ENCODE measurements at places on chromosomes 12 and 14.

- no peak for DNase-seq
These were observed 235.1 kb upstream of the DIO2 start for GRCh38 chr14:80446356-80446755.

- no peak for DNase-seq
These were observed 4.6 kb downstream of the SIX1 start for GRCh38 chr14:60644666-60645065.

GRCh38 chr12:2414810-2415567, 362.2 kb downstream of the CACNA1C start:
- no peak for DNase-seq

DNA sequence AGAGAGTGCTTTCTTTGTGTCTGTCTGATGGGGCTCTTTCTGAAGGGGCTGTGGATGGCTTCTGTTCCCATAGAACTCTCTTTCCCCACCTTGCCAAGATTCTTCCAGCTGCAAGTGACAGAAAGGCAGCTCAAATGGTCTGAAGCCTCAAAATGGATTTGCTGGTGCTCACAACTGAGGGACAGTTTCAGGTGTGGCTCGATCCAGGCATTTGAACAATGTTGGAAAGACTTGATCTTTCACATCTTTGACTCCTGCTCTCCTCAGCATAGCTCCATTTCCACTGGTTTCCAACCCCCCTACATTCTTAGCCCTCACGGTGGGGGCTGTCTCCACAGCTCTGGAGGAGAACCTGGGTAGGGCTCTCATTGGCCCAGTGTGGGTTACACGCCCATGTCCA, 15.9 kb downstream of the RFLNA start:
- no peak for DNase-seq

GRCh38 chr14:71658261-71658860, 273.9 kb upstream of the RGS6 start:
- DNase-seq: no peak

DNA sequence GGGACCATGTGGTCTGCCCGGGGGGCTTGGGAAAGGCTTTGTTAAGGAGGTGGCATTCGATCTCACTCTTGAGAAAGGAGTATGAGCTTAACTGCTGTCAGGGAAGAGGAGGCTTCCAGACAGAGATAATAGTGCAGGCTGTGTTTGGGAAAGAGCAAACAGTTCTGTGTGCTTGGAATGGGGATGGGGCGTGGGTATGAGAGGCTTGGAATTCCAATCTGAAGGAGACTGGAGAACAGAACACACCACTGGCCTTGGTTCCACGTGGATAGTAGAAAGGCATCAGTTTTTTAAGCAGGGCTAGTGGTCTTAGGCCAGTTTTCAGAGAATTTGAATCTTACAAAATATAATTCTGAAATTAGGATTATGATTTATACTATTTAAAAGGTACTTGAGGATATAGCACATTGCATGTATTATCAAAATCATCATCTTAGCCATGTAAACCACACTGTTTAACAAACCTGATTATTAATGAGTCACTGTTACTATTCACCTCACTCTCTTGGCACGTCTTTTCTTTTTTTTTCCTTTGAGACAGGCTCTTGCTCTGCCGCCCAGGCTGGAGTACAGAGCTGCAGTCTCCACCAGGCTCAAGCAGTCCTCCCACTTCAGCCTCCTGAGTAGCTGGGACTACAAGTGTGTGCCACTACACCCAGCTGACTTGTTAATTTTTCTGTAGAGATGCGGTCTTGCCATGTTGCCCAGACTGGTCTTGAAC, 38.5 kb upstream of the KCNK13 start:
- no peak for DNase-seq

DNA sequence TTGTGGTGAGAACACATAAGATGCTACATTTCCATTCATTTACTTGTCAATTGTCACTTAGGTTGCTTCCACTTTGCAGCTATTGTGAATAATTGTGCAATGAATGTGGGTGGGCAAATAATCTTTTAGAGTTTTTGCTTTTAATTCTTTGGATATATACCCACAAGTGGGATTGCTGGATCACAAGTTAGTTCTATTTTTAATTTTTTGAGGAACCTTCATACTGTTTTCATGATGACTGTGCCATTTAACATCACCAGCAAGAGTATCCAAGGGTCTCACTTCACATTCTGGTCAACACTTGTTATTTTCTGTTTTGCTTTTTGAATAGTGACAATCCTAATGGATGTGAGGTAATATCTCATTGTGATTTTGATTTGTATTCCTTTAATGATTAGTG, 10.5 kb downstream of the CLEC6A start:
- no peak for DNase-seq

Measured in stimulated activated naive CD8-positive, alpha-beta T cell treated with anti-CD3 and anti-CD28 coated beads, Interleukin-15, Interleukin-2, amounts not matched to agents 100 U/mL and 50 U/mL, for 24 hours (primary cell).